Stimulated activated CD4-positive, alpha-beta T cell treated with anti-CD3 and anti-CD28 coated beads, Interleukin-4, amount 100 ng/mL, for 1 hour (primary cell): ENCODE measurements at places on chromosomes 16 and 17.

- no peak for DNase-seq
Observed at GRCh38 chr16:87284183-87284582, 33.0 kb downstream of the C16orf95 start.

DNA sequence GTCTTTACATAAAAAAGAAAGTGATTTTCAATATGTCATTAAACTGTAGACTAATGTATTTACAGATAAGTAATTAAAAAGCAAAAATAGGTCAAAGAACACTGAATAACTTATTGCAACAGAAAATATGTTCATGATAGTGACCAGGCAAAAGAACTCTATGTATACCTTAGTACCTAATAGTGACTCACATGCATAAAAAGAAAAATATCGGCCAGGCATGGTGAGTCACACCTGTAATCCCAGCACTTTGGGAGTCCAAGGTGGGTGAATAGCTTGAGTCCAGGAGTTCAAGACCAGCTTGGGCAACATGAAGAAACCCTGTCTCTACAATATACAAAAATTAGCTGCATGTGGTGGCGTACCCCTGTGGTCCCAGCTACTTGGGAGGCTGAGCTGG is 33.0 kb upstream of the TOM1L1 start:
- DNase-seq, result no peak

DNA sequence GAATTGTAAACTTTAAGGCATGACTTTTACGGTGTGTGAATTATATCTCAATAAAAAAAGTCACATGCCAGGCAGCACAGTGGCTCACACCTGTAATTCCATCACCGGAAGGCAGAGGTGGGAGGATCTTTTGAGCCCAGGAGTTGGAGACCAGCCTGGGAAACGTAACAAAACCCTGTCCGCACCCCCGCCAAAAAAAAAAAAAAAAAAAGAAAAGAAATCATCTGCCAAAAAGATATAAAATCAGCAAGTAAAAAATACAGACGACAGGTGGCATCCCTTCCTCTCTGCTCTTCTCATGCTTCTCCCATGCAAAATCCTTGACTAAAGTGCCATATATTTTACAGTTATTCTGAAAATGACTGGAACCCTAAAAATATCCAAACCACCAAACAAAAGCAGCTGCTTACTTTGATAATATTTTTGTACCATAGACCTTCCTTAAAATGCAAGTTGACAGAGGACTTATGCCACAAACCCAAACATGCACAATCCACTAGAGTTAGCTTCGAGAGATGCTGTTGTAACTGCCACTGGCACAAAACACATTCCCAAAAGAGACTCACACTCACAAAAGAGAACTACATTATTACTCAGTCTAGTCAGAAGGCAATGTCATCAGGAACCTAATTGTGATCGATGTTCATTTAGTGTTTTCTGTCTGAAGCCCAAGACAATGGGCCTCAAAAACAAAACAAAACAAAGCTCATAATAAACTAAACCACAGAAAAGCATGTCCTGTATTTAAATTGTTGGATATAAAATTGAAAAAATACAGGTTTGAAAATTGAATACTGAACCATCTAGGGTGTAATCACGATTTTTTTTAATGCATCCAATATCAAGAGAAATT is 2.4 kb downstream of the CRLF3 start:
- DNase-seq, result no peak

DNA sequence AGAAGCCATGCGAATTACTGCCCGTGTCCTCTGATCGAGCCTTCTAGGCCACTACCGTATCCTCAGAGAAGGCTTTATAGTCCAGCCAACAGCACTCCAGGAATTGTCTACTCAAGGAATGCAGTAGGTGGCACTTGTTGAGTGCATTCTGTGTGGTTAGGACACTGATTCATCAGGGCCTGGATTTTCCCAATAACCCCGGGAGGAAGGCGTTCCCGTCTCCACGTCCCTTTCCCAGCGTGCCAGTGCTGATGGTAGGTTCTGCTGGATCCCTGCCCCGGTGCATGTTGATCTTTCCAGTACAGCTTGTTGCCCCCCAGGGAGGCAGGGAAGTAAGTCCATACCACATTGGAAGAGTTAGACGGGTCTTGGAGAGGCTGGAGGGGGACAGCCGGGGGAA is 122.2 kb downstream of the RPTOR start:
- DNase-seq, result no peak

- DNase-seq, result peak; percentile 66
Observed at GRCh38 chr17:68011199-68011665, 15.0 kb upstream of the C17orf58 start.

DNA sequence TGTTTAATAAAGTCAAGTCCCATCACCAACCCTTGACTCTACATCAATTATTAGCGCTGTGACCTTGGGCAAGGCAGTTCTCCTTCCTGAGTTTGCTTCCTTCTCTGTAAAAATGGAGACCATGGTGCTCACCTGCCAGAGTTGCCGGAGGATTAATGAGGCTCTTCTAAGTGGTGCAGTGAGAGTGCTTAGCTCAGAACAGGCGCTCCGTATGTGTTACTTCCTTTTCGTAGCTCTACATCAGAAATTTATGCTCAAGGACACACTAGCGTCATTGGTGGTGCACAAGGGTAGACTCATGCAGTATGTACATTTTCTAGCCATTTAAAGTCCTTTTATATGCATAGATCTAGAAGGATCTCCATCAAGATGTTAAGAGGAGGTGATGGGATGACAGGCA is 17.4 kb upstream of the CMIP start:
- no peak for DNase-seq

- no peak for DNase-seq
Observed at GRCh38 chr17:59627770-59628171, 8.1 kb downstream of the CLTC start.

DNA sequence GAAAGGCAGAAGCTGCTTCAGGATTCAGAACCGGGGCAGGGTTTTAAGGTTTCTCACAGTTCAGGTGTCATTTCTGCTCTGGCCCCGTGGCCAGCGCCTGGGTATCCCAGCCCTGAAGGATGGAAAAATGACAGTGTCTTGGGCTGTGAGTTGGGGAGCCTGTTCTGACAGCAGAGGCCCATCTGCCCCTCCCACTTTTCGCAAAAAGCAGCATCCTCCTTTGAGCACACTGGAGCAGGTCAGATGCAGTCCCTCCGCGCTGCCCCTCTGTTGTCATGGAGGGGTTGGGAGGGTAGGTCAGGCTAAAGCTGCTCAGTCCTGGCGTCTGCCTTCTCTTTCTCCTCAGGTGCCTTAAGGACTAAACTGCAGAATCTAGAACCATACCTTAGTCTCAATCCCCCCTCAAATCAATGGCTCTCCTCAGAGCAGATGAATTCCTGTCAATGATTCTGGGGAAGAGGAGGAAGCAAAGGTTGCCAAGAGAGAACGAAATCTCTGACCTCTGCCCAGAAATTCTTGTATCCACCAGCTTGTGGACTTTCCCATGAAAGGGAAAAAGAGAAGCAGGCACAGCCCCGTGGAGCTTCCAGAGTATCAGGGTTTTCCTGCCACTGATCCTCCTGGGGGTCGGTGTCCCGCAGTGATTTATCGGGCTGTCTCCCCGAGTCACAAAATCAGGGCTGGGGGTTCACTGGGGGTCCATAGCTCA is 7.3 kb downstream of the NEUROD2 start:
- DNase-seq, result no peak

DNA sequence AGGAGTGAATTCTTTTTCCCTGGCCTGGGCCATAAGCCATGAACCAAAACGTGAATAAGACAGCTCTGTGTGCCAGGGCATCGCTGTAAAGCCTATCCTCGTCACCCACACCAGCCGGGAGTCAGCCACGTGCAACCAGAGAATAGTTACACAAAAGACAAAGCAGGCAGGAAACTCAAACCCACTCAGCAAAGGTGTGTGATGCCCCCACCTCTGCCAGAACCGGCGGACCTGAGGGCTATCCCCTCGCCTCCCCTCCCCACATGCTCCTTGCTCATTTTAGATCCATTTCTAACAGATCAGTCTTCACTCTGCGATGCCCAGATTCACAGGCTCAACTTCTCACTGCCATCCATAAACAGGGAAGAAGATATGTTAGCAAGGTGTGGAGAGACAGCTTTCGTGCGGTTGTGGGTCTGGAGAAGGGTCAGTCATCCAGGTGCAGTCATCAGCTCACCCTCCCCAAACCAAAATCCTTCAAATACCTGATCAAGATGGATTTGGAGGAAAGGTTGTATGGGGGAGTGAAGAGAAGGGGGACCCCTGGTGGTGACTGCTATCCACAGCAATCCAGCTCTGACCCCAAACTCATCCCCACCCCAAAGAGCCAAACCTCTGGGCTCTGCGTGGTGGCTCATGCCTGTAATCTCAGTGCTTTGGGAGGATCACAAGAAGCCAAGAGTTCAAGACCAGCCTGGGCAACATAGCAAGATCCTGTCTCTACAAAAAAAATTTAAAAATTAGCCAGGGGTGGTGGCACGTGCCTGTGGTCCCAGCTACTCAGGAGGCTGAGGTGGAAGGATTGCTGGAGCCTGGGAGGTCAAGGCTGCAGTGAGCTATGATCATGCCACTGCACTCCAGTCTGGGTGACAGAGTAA is 219.2 kb downstream of the C16orf78 start:
- peak; percentile 25 for DNase-seq

DNA sequence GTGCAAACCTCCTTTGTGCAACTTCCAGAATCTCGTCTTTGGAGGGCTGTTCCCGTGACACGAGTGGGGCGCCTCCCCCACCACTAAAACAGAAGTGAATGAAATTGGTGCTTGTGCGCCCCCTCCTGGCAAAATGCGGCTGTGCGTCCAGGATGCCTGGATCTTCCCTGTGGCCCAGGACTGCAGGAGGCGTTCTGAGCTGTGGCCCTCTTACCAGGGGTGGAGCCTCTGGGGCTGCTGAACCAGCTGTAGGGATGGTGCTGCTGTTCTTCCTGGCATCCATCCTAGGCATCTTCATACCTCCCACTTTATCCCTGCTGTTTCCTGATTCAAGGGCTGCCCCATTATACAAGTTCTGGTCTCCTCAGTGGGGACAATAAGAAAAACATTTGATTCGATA is 18.5 kb upstream of the NAGLU start:
- peak; percentile 81 for DNase-seq

DNA sequence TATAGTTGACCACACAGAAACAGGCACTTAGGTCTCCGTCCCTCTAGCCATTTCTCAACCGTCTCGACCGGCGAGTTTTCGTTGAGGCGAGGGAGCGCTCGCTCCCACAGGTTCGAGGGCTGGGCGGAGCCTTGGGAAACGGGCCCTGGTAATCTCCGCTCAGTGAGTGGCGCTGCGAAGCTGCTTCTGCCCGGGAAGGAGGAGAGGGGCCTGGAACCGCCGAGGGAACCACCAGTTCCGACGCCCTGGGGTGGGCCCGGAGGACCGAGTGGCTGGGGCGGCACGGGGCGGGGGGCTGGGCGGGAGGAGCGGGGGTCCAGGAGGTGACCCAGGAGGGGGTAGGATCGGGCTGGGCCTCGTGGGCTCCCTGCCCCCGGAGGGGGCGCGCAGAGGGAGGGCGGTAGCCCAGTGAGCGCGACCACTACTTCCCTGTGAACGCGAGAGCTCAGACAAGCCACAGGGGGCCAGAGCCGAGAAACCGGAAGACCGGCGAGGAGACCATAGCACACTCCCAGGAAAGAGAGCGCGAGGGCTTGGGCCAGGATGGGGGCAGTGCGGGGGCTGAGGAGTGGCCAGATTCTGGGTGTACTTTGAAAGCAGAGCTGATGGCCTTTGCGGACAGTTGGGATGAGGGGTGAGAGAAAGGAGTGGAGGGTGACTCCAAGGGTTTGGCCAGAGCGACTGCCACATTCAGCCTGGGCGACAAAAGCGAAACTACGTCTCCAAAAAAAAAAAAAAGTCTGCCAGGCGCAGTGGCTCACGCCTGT is 29.9 kb upstream of the ARL4D start:
- DNase-seq, result peak; percentile 68

DNA sequence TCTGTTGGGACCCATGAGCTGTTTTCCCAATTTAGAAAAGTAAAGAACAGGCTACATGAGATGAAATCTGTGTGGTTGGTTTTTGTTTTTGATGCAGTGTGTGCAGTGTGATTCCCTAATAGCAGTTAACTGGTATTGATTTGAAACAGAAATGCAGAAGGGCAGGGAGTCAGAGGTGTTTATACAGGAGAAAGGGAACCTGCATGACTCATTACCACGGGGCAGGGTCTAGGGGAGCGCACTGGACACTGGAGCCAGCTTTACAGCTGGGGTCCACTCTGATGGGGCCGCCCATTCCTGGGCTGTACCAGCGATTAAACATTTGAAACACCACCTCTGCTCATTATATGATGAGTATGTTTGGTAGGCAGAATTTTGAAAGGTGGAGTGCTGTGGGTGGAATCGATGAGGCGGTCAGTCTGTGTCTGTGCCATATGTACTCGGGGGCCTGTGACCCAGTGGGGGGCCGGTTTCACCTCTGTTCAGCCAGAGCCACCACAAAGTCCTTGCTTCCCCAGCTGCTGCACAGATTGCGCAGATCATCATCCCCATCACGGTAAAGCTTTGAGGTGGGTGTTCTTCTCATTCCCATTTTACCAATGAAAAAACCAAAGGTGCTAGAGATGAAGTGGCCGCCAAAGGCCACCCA is 142.5 kb downstream of the CMIP start:
- DNase-seq, result no peak

DNA sequence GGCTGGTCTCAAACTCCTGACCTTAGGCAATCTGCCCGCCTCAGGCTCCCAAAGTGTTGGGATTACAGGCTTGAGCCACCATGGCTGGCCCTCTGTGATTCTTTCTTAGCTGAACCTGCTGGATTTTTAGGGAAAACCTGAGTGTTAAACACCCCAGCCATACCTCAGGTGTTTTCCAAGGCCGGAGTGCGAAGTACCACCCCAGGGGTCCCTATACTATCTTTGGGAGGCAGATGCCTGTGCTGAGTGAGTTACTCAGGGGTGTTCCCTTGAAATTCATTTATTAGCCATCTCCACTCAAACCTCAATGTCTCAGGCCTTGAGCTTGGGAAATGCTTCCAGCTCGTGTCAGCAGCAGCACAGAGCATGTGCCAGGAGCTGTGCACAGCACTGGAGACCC is 432.7 kb downstream of the SLC39A11 start:
- DNase-seq, result no peak

DNA sequence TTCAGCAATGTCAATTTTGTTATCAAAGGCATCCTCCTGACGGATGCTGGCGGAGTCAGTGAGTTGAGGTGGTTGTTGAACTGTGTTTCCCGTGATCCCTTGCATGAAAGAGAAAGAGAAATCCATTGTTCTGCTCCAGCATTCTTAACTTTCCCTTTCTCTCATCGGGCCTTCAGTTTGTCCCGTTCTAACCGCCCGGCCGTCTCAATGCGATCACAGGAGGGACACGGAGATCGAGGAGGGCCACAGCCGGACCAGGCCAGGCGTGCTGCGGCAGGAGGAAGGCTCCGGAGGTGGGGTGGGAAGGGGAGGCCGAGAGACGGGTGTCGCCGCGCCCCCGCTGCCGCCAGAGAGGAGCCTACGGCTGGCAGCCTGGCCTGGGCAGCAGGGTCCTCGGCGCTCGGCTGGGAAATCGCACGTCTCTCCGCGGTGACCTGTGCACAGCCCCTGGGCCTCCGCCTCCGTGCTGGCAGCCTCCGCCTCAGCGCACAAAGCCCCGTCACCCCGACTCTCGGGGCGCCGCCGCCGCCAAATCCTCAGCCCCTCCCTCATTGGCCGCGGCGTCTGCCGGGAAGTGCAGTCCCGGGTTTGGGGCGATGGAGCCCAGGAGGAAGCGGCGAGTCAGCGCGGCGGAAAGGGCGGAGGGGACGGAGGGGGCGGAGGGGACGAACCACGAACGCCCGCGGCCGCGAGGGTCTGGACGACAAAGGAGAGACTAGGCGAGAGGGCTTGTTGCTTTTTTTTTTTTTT is 38.1 kb downstream of the SOST start:
- peak; percentile 79 for DNase-seq
